ENCODE measurements at places on chromosomes 4 and X.

DNA sequence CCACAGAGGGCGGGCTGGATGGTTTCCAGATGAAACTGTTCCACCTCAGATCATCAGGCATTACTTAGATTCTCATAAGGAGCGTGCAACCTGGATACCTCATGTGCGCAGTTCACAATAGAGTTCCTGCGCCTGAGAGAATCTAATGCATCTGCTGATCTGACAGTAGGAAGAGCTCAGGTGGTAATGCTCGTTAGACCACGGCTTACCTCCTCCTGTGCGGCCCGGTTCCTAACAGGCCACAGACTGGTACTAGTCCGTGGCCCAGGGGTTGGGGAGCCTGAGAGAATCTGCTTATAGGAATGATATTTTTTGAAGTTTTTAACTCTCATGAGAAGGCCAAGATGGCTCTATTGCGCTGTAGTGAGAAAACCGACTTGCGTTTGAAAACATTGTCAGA lies 5.4 kb downstream of the NCAPG start:
- DNase-seq: no peak

DNA sequence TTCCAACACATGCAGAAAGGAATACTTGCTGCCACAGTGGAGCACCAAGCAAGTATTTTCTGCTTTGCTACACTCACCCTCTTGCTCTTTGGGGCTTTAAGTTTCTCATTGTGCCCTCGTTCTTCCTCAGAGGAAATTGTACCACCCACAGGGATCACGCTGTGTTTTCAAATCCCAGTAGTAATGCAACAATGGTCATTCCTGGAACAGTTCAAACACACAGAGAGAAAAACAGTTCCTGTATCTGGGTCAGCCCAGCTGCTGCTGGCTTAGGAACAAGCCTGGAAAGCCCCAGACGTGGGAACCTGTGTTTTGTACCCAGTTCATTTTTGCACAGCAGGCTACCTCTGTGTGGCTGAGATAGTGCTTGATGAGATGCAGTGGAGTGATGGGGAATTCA lies 907.8 kb downstream of the STPG2 start:
- no peak for DNase-seq

- DNase-seq: no peak
Measured at GRCh38 chrX:1451661-1452515, 821 bp downstream of the ASMTL start.

DNA sequence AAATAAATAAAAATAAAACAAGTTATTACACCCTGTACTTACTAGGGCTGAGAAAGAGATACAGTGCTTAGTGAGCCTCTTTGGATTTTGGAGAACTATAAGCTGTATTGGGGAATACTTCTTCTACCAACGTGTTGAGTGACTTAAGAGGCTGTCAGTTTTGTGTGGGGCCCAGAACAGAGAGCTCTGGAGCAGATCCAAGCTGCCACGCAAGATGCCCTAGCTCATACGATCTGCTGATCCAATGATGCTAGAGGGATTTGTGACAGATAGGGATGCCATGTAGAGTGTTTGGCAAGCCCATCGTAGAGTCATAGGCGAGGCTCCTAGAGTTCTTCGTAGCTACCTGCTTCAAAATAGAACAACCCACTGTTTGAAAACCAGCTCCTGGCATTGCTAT lies 60.3 kb upstream of the KLF3 start:
- no peak for DNase-seq

- no peak for DNase-seq
Measured at GRCh38 chr4:2798399-2799223, 5.7 kb downstream of the SH3BP2 start.

GRCh38 chrX:14409341-14409740 lies 120.0 kb upstream of the GLRA2 start:
- no peak for DNase-seq

DNA sequence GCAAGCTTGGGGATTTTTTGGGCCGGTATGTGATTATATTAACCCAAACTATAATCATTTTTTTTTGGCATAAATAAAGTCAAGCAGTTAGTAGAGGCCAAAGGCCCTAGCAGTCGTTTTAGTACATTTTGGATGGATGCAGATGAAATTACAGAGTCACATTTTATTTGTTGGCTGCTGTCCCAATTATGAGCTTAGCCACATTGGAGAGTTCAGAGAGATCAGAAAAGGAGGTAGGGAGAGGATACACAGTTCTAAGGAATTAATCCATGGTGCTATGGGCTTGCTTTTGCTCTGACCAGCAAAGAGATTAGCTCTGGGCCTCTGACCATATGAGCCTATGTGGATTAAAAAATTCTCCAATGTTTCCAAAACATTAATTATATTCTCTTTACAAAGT lies 395.1 kb downstream of the RAPGEF2 start:
- no peak for DNase-seq
